Esophagus mucosa (tissue), 1 donor: ENCODE measurements at places on chromosomes 6 and 20. TPM values are rescaled to one million over a fixed set of nuclear protein-coding genes. Genes with fewer than 3 reads are reported as not detected.

The DEFB132 gene
- total RNA-seq = not detected

The HLA-DPB1 gene
- 10.5 TPM for total RNA-seq

The FITM2 gene
- total RNA-seq = 3.8 TPM

The MOG gene
- not detected for total RNA-seq

The CLIC5 gene
- 0.24 TPM for total RNA-seq

The PPP1R3G gene
- 2.0 TPM for total RNA-seq

The SUMO4 gene
- 1.1 TPM for total RNA-seq

The SSR1 gene
- total RNA-seq = 110 TPM

The SLC44A4 gene
- total RNA-seq = 2.9 TPM

The EYA2 gene
- 27.7 TPM for total RNA-seq

The VWA7 gene
- total RNA-seq = 1.6 TPM

The BMP7 gene
- total RNA-seq = 34.2 TPM

The OR2H1 gene
- not detected for total RNA-seq

The CSNK2A1 gene
- total RNA-seq = 83.4 TPM

The PHF10 gene
- total RNA-seq = 25.4 TPM

The FOXS1 gene
- total RNA-seq = 0.40 TPM

The PLA2G7 gene
- total RNA-seq = 0.32 TPM

The POM121L2 gene
- not detected for total RNA-seq

The CAGE1 gene
- total RNA-seq = 0.28 TPM

The NHLRC1 gene
- total RNA-seq = 0.96 TPM

The TREML1 gene
- total RNA-seq = 0.16 TPM

The OTOR gene
- not detected for total RNA-seq

The HRH3 gene
- total RNA-seq = not detected

The FRS3 gene
- 2.2 TPM for total RNA-seq

The NTSR1 gene
- not detected for total RNA-seq

The CRIP3 gene
- 0.28 TPM for total RNA-seq

The MROH8 gene
- total RNA-seq = 1.6 TPM

The POPDC3 gene
- total RNA-seq = not detected

The TTK gene
- 11.0 TPM for total RNA-seq

The DOK5 gene
- 0.12 TPM for total RNA-seq

The PDE10A gene
- 0.72 TPM for total RNA-seq

The MYLK2 gene
- total RNA-seq = 0.12 TPM

The ZMYND8 gene
- 27.4 TPM for total RNA-seq

The CPNE5 gene
- 1.00 TPM for total RNA-seq

The OR2B6 gene
- total RNA-seq = not detected

The GSTA2 gene
- total RNA-seq = not detected

The CST2 gene
- total RNA-seq = not detected

The AGER gene
- total RNA-seq = 2.7 TPM

The TFAP2A gene
- 59.6 TPM for total RNA-seq

The PACRG gene
- total RNA-seq = 0.76 TPM

The C6orf163 gene
- 1.1 TPM for total RNA-seq

The CLPSL2 gene
- not detected for total RNA-seq

The ZNF831 gene
- total RNA-seq = 0.28 TPM

The LST1 gene
- total RNA-seq = 2.4 TPM

The OLIG3 gene
- total RNA-seq = not detected

The RGS17 gene
- total RNA-seq = 1.6 TPM

The GTSF1L gene
- not detected for total RNA-seq

The BMP2 gene
- total RNA-seq = 3.5 TPM

The TUBB2B gene
- 3.0 TPM for total RNA-seq

The CFAP61 gene
- not detected for total RNA-seq

The MRAP2 gene
- total RNA-seq = 1.0 TPM

The ANKEF1 gene
- 6.7 TPM for total RNA-seq

The RSPH9 gene
- not detected for total RNA-seq

The CD164 gene
- 91.3 TPM for total RNA-seq
